Coronary artery (tissue), 2 donors: ENCODE measurements at places on chromosomes 2 and 18.
A peak's percentile ranks its signal among the peaks of the same experiment; 100 is the strongest.

DNA sequence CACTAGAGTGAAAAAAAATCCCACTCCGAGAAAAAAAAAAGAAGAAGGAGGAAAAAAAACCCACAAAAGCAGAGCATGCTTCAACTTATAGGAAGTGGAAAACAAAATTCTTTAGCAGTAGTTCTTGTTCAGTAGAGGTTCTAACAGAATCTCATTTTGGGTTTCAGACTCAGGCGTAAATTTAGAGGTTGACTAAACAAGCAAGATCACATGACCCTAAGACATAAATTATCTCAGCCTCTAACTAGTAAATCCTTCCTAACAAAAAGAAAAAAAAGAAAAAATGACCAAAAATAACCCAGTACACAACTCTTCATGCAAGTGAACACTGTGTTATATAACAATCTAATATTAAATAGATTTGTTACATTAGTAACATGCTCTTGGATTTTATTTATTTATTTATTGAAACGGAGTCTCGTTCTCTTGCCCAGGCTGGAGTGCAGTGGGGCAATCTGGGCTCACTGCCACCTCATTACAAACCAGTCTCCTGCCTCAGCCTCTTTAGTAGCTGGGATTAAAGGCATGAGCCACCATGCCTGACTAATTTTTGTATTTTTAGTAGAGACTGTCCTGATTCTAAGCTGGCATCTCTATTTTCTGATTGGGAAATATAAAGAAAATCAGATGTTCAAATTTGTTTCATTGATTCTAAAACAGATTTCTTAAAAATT, 35.4 kb downstream of the PPP4R3B start:
- DNase-seq: no peak

- no peak for DNase-seq
These were observed 343.1 kb downstream of the CYRIA start for GRCh38 chr2:16322308-16323125.

GRCh38 chr2:105411720-105412407, 13.0 kb upstream of the FHL2 start:
- no peak for DNase-seq

DNA sequence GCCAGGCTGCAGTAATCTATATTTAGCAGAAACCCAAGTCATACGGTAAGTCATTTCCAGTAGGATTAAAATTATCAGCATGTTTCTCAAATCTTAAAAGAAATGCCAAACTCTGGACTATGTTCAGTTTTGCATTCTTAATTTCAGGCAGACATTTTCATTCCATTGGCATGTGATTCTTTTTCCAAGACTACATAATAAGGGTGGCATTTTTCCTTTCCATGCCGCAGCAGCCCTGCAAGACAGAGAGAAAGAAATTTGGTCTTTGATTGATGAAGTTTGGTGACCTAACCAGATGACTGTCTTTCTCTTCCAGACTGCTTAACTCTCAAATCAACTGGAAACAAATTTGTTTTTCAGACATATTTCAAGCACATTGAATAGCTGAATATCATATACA, 118.1 kb downstream of the FHOD3 start:
- DNase-seq: no peak

DNA sequence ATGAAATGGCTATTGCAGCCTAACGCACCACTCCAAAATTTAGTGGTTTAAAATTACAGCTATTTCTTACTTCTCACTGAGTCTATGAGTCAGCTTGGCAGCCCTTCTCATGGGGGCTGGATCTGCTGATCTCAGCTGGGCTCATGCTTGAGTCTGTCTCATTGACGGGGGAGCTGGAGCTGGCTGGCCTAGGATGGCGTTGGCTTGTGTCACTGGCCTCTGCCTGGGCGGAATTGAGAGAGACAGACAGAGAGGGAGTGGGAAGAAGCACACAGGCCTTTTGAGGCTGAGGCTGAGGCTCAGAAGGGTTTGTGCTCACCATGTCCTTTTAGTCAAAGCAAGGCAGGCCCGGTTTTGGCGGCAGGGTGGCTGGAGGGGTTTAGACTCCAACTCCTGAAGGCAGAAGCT, 412.1 kb upstream of the MYT1L start:
- DNase-seq: no peak

GRCh38 chr18:63016270-63016669, 300.9 kb downstream of the PHLPP1 start:
- no peak for DNase-seq

DNA sequence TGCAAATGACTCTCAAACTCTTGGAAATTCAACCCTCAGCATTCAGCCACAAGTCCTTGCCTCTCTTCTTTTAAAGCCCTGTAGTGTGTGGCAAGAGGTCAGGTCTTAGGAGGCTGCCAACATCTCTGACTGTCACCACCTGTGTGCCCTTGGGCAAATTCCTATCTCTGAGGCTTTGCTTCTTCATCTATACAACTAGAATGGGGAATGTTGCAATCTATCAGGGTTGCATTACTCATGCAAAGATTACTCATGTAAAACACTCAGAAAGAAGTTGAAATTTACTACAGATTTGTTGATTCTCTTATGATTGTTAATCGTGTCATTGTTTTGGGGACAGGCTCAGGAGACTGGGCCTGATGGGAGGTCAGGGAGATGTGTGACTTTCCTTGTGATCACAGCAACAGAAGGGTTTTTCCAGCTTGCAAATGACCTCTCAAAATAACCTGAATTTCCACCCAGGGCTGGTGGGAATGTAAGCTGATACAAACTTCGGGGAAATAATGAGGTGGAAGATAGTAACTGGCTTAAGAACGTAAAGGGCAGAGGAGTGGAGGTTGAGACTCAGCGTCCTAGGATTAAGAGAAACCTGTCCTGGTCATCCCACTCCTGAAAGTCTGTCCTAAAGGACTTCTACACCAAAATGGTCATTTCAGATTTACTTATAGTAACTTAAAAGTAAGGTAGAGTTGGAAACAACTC, 32.1 kb upstream of the SIGLEC15 start:
- DNase-seq: peak; percentile 35

- DNase-seq: no peak
These were observed 11.8 kb upstream of the NEDD4L start for GRCh38 chr18:58032233-58032632.

DNA sequence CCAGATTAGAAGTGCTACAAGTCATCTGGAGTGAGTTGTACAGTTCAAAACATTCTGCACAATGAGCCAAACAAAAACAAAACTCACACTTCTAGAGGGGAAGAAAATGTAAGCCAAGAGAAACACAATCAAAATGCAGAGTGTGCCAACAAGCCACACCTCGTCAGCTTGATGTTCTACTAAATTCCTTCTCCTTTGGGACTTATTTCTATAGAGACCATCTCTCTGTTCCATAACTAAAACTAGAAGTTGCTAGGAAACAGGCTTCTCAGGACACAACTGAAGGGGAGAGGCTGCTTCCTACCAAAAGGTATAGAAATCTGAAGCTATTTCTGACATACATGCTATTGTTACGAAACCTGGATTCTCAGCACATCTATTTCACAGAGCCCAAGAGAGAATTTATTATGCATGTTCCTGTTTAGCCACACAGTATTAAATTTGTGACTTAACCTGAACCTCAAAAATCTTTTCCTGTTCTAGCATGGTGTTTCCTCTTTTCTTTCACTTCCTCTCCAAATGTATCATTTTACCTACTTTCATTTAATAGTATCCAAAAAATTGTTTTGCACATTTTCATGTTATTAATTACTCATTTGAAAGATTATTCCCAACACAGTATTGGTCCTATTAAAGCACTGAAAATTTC, 211.4 kb upstream of the CCDC150 start:
- no peak for DNase-seq

GRCh38 chr2:64179582-64180321, 35.5 kb upstream of the PELI1 start:
- no peak for DNase-seq

DNA sequence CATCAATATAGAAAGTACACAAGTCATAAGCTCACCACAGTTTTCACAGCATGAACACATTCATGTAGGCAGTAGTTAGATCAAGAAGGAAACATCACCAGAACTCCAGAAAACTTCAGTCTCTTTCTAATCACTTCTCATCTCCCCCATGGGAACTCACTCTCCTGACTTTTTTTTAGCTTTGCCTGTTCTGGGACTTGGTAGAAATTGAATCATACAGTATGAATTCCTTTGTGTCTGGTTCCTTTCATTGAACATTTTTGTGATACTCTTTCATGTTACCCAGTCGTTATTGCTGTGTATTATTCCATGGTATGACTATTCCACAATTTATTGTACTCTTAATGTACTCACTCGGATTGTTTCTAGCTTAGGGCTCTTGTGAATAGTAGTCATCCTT, 160.2 kb downstream of the TAF4B start:
- DNase-seq: no peak

GRCh38 chr2:205646680-205647079, 35.6 kb upstream of the NRP2 start:
- DNase-seq: no peak

GRCh38 chr18:25726298-25726697, 364.1 kb downstream of the SS18 start:
- DNase-seq: no peak

DNA sequence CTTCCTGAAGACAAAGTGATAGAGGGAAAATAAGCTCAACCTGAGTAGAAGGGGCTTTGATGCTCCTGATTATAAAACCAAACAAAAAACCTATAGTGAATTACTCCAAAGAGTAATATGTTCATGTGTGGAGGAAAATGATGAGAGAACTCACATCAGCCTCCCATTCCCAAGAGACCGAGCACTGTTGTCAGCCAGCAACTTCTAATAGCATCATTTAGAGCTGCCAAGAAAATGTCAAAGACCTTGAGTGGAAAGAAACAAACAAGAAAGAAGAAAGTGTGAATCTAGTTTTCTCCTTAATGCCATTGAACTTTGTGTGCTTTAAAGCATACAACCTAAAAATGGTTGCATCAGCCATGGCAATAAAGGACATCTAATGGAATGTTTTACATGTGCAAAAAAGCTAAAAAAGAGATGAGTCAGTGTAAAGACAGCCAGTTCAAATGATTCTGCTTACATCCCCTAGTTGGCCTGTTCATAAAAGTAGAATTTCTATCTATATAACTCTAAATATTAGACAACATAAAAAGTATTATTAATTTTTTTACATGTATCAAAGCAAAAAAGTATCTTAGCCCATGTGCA, 1066.2 kb downstream of the TDRD15 start:
- DNase-seq: no peak

GRCh38 chr2:217951521-217952247, 51.1 kb downstream of the TNS1 start:
- DNase-seq: no peak

- DNase-seq: peak; percentile 82
These were observed 15.5 kb upstream of the RAB10 start for GRCh38 chr2:26018184-26019055.

- no peak for DNase-seq
These were observed 103.4 kb downstream of the ETAA1 start for GRCh38 chr2:67500541-67500940.

- no peak for DNase-seq
These were observed 621.1 kb downstream of the BCL11A start for GRCh38 chr2:59932341-59932740.

GRCh38 chr18:55998071-55998522, 410.1 kb upstream of the TCF4 start:
- DNase-seq: no peak

DNA sequence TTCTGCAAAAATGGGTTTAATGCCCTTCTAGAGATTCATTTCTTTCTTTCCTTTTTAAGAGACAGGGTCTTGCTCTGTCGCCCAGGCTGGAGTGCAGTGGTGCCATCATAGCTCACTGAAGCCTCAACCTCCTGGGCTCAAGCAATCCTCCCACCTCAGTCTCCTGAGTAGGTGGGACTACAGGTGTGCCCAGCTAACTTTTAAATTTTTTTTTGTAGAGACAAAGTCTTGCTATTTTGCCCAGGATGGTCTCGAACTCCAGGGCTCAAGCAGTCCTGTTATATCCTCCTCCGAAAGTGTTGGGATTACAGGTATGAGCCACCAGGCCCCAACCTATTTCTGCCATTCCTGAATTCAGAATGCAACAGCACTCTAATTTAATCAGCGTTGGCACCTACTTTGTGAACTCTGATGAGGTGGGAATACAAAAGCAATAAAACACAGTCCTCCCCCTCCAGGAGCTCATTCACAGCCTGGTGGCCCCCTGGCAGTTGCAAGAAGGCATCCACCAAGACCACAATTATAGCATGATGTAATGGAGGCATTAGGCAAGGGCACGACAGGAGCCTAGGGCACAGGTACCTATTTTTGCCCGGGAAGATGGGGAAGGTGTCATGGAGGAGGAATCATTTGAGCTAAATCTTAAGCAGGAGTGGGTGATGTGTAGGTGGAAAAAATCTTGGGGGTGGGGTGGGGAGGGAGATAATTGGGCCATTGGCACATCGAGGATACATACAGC, 5.1 kb downstream of the RHOB start:
- peak; percentile 78 for DNase-seq

DNA sequence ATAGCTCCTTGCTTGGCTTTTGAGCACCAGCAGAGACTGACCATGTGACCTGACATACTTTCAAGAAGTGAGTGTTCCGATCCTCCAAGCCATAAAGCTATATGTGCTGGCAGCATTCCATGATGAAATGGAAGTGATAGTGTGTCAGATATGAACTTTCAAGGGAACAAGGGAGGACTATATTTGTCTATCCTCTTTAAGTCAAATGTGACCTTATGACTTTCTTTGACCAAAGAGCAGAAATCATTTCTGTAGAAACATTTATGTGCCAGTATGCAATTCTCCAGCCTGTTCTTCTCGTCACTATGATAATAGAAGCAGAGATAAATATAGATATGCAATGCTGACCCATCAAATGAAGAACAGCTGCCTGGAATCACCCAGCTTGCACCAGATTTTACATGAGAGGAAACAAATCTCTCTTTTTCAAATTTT, 14.4 kb downstream of the HYCC2 start:
- no peak for DNase-seq

DNA sequence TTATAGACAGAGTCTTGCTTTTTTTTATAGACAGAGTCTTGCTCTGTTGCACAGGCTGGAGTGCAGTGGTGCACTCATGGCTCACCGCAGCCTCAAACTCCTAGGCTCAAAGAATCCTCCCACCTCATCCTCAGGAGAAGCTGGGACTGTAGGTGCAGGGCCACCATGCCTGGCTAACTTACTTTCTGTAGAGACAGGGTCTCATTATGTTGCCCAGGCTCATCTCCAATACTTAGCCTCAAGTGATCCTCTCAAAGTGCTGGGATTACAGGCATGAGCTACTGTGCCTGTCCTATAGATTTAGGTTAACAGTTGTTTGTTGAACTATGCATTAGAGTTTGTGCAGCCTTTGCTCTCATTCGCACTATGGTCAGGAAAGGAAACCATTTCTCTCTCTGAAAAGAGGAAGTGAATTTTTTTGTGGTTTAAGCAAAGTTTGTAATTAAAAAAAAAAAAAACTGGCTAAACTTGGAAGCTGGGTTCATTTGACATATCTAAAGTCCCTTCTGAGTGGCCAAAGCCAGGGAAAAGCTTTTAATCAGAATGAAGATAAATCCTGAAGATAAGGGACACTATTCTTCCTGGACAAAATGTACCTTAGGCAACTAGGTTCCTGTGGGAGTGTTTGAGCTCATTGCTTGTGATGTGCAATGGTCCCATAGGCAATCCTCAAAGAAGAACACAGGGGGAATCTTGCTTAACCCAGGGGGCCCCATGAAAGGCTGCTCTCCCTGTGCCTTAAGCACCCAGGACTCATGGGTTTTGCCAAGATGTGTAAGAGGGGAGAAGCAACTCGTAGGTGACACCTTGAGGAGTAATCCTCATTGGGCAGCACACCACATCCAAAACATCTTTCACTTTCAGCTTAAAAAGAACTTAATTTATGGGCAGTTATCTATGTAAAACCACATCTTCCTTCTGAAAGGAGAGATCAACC, 201.7 kb downstream of the MREG start:
- no peak for DNase-seq
